ENCODE measurements at places on chromosomes 4 and X.
A peak's percentile ranks its signal among the peaks of the same experiment; 100 is the strongest.

GRCh38 chr4:53599632-53600031 lies 8.3 kb upstream of the LNX1 start:
- no peak for DNase-seq

- DNase-seq: no peak
Observed at GRCh38 chr4:85617202-85617601, 142.3 kb downstream of the ARHGAP24 start.

DNA sequence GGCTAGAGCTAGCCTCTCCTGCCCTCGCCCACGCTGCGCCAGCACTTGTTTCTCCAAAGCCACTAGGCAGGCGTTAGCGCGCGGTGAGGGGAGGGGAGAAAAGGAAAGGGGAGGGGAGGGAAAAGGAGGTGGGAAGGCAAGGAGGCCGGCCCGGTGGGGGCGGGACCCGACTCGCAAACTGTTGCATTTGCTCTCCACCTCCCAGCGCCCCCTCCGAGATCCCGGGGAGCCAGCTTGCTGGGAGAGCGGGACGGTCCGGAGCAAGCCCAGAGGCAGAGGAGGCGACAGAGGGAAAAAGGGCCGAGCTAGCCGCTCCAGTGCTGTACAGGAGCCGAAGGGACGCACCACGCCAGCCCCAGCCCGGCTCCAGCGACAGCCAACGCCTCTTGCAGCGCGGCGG lies at the start of gene AR:
Gene AR, plus strand, starts transcription at position 204 of the 400 bp plus-strand sequence. CDS start 1,126 bp downstream, outside the sequence.
- DNase-seq: peak; percentile 83

DNA sequence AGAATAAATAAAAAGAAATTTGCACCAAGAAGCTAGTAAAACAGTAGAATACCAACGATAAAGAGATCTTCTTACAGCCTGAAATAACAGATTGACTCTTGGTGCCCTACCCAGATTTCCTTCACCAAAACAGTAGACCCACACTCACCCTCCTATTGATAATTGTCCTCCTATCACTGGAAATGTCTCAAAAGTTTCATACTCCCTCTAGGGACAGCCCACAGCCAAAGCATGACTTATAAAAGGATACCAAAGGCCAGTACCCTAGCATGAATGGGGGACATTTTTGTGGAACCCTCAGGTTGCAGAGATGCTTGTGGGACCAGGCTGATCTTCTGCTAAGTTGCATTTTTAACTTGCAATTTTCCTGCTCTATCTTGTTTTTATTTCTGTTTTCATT lies 104.1 kb downstream of the INPP4B start:
- DNase-seq: no peak

GRCh38 chr4:111979921-111980320 lies 165.3 kb upstream of the FAM241A start:
- DNase-seq: no peak

- DNase-seq: no peak
Observed at GRCh38 chr4:185838514-185839193, 26.7 kb upstream of the SORBS2 start.

DNA sequence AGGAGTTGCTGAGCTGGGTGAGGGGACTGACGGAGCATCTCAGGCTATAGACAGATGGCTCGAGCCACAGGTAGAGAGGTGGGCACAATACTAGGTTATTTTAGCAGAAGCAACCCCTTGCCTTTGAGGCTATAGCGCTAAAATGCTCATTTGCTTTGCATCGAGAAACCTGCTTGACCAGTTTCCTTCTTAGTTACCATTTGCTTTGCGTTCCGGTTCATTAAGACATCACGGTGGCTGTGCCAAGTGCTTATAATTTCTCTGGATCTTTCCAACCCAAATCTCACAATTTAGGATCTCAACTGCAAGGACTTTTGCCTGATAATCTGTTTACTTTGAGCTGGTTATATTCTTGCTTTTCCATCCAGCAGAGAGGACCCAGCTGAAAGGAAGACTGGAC lies 40.8 kb downstream of the DLG3 start:
- no peak for DNase-seq

DNA sequence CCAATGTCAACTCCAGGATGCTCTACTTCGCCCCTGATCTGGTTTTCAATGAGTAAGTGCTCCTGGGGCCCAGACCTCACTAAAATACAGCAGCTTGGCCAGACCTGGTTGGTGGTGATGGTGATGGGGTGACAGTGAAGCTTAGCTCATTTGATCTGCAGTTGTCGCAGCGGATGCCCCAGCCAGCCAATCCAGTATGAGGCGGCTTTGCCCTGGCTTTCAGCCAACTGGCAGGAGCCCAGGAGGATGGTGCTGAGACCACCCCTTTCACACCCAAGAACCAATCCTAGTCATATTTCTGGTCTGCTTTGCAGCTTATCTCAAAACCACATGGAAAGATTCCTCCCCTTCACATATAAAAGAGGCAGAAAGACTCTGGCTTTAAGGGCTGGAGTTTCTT lies 173.8 kb downstream of the AR start:
- DNase-seq: no peak

- DNase-seq: no peak
Observed at GRCh38 chr4:143354990-143355389, 18.3 kb downstream of the GAB1 start.

DNA sequence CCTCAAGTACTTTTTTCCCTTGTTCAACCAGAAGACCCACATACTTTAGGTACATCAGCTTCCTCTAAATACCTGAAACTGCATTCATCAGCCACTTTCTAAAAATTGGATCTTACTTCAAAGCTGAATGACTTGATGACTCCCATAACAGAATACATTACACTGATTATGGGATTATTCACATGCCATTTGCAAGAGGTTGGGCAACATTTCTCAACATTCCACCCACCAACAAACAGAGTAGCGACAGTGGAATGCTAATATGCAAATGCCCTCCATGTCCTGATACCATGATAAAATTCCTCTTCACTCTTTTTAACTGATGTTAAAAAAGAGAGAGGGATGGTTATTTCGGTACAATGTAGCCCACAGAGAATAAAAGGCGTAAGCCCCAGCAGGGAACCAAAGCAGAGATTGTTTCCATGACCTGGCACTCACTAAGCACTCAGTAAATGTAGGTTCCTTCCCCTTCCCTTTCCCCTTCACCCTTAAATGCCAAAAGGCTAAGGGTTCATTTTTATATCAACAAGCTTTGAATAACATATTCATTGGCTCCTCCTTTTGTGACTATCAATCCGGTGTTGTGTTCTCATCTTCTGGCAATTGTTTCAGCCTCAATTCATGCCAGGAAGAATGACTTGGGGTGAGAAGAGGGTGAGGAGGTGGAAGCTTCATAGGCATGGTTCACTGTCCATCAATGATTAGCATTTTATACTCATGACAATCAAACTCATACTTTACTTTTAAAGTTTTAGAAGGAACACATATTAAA lies 317.2 kb downstream of the DHX15 start:
- DNase-seq: no peak

GRCh38 chr4:88819818-88820697 lies 122.4 kb upstream of the NAP1L5 start:
- DNase-seq: no peak

DNA sequence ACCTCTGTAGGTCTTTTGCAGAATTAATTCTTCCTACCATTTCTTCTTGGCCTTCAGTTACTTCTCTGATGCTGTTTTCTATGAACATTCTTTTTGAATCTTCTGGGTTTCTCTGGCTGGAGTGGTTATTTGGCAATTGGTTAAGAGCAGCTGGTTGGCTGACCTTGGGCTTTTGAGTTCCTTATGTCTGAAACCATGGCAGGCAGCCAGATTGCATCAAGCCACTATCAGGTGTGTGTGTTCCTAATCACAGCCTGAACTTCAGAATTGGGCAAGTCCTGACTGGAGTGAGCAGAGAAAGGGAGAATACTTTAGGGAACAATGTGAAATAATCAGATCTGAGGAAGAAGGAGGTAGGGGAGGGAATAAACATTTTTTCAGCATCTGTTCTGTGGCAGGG lies 90.2 kb downstream of the ARHGAP10 start:
- DNase-seq: peak; percentile 94

DNA sequence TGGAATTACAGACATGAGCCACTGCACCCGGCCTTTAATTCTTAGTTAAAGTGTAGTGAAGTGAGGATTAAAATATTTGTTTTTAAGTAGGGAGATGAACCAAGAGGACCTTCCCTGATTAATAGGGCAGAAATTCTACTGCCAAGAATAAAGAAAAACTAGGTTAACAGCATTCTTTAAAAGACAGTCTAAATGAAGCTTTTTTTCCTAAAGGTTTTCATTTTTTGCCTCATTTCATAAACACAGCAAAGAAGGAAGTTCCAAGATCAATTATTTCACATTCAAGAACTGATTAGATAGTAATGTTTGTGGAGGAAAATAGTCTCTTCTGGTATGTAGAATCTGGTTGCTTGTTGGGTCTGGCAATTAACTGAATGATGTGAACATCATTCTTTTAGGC lies 112.1 kb upstream of the ARSJ start:
- no peak for DNase-seq

- DNase-seq: no peak
Observed at GRCh38 chr4:46506876-46507275, 116.9 kb upstream of the GABRA2 start.

DNA sequence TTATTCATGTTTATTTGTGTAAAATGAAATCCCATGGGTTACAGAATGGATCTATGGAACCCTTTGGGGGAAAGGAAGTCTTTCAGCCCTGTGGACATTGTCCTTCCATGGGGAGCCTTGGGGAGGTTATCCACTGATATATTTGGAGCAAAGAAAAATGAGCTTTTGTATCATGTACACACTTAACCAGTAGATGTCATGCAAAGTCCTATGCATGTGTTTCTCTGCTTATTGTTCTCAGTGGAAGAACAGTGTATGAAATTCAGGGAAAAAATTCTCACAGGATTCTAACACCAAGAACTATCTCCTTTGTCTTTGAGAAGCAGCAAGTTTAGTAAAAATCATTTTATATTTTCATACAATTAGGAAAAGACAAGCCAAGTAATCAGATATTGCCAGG lies 105.3 kb downstream of the DTHD1 start:
- DNase-seq: no peak

GRCh38 chr4:69836287-69836686 lies 23.7 kb downstream of the SULT1E1 start:
- no peak for DNase-seq

DNA sequence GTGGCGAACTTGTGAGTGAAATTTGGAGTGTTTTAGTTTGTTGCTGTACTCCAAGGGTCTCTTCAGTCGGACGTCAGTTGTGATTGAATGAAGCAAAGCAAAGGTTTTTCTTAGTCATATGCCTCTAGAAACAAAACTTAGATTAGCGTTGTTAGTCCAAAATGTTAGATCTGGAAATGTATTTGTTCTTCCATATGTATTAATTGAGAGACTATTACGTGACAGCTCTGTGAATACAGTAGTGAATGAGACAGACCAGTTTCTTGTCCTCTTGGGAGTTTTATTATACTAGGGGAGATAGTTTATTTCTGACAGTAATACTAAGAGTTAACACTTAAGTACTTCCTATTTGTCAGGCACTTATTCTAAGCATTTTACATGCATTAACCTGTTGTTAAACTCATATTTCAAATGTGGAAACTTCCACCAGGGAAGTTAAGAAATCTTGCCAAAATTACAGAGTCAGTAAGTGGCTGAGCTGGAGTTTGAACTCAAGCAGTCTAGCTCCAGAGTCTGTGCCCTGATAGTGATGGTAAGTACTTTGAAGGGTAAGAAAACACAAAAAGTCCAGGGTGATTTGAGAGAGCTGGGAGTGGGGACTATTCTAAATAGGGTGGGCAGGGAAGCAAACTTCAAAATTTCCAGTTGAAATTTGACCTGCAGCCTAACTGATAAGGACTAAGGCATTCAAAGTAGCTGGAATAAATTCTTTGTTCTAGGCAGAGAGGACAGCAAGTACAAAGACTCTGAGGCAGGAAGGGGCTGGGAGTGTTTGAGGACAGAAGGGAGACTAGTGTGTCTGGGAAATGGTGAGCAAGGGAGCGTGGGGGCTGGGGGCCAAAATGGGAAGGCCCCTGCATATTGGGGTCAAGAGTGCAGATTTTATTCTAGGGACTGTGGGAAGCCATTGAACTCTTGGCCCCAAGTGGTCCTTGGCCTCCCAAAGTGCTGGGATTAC lies 17.0 kb downstream of the ADD1 start:
- DNase-seq: no peak

- DNase-seq: no peak
Observed at GRCh38 chr4:95363559-95363925, 185.2 kb downstream of the UNC5C start.

- DNase-seq: no peak
Observed at GRCh38 chr4:147285751-147286150, 195.1 kb upstream of the EDNRA start.

DNA sequence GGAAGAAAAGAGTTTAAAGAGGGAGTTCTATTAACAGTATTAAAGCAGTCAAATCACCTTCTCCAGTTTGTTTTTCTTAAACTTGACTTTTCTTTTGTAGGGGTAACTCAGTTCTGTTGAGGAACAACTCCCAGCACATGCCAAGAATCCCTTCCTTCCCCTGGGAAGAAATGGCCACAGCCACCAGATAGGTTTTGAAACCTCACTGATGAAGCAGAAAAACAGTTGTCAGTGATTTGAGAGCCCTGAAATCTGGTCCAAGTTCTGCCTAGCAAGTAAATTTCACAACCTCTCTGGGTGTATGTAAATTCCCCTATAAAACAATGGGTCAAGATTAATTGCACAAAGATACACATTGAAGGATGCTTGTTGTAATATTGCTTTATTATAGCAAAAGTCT lies 167.1 kb downstream of the DHX15 start:
- DNase-seq: no peak
